Activated CD4-positive, alpha-beta T cell treated with anti-CD3 and anti-CD28 coated beads for 36 hours (primary cell): ENCODE measurements at places on chromosomes 6 and 20.

- peak within 1 kb of the TSS; percentile 31 for H3K27ac ChIP-seq
- H3K4me3 ChIP-seq, result peak within 1 kb of the TSS; percentile 71
- no peaks in the 10 kb centered on the region for H3K36me3 ChIP-seq
Measured at GRCh38 chr6:151493804-151494234, at the start of gene CCDC170. Gene CCDC170, plus strand, starts transcription at chr6:151494017. Its CDS starts 112 bp downstream, at chr6:151494129.

DNA sequence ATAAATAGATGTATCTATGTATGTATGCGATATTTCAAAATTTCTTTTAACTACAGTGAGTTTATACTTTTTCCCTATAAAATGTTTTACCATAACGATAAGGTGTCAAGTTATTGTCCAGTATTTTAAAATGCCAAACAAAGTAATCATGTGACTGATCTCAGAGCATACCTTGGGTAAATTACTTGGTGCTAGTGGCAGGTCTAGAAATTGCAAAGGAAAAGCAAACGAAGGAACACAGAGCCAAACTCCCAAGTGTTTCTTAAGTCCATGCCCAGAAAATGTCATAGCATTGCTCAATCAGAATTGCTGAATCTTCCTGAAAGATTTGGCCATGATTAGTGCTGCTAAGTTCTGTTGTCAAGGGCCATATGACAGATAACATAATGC, 77.5 kb downstream of the CAP2 start:
- H3K27ac ChIP-seq, result no peak overlapping the region
- H3K4me1 ChIP-seq, result peaks cover 5% of the 10 kb centered on the region
- no peaks in the 10 kb centered on the region for H3K36me3 ChIP-seq
- DNase-seq, result no peak

GRCh38 chr6:44000164-44000842, 126.9 kb downstream of the MRPL14 start:
- peak overlapping the region; percentile 74 for H3K4me3 ChIP-seq
- H3K27ac ChIP-seq, result peak overlapping the region; percentile 75
- peaks cover 11% of the 10 kb centered on the region for H3K4me1 ChIP-seq
- peak; percentile 86 for DNase-seq
- H3K27me3 ChIP-seq, result peaks cover 11% of the 10 kb centered on the region
- peaks cover 1% of the 10 kb centered on the region for H3K36me3 ChIP-seq

GRCh38 chr6:11275598-11275997, 43.1 kb upstream of the NEDD9 start:
- no peak overlapping the region for H3K4me3 ChIP-seq
- DNase-seq, result peak; percentile 32
- H3K27ac ChIP-seq, result peak overlapping the region; percentile 67
- no peaks in the 10 kb centered on the region for H3K27me3 ChIP-seq
- H3K4me1 ChIP-seq, result peaks cover 46% of the 10 kb centered on the region

DNA sequence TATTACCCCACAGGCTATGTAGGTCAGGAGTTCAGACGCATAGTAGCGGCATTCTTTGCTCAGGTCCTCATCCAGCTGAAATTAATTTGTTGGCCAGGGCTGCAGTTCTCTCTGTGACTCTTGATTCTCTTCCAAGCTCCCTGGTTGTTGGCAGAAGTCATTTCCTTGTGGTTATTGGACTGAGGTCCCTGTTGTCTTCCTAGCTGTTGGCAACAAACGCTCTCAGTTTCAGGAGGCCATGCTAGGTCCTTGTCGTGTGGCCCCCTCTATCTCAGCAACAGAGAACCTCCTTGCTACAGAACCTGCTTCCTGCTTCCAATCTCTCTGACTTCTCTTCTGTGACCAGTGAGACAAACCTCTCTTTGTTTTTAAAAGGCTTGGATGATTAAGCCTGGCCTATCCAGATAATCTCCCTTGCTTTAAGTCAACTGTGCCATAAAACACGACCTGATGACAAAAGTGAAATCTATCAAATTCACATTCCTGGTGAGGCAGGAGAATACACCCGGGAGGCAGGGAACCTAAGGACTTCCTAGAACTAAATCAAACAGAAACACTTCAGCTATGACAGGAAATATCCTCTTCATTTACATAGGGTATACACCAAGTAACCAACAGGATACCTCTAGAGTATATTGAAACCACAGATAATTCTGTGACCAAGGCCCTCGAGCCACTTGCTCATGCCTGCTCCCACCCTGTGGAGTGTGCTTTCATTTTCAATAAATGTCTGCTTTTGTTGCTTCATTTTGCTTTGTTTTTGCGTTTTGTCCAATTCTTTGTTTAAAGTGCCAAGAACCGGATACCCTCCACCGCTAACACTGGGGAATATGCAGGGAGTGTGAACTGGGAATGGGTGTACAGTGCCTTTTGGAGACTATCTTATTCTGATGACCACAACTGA, 196.0 kb downstream of the BTBD3 start:
- H3K4me3 ChIP-seq, result no peak overlapping the region
- H3K27ac ChIP-seq, result no peak overlapping the region
- peaks cover 1% of the 10 kb centered on the region for H3K27me3 ChIP-seq
